ENCODE measurements at places on chromosomes 3 and 15.

- no peak for DNase-seq
Observed at GRCh38 chr3:25430935-25431770, 3.1 kb downstream of the RARB start.

- DNase-seq = no peak
Observed at GRCh38 chr3:149792452-149793270, at the start of gene ANKUB1. Gene ANKUB1 (minus strand): TSS chr3:149792554. CDS start chr3:149792366, 188 bp downstream.

GRCh38 chr3:16373341-16373946 is 108.4 kb downstream of the OXNAD1 start:
- no peak for DNase-seq

DNA sequence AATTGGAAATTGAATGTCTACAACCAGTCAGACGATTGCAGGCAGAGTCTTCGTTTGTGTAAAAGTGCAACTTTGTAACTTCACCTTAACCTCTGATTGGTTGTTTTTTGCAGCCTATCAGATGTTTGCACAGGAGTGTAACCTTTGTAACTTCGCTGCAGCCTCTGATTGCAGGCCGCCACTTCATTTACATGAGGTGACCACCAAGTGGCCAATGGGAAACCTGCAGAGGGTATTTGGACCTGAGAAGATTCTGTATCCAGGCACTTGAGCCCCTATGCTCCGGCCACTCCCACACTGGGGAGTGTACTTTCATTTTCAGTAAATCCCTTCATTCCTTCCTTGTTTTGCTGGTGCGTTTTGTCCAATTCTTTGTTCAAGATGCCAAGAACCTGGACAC is 68.1 kb upstream of the PFN2 start:
- no peak for DNase-seq

GRCh38 chr3:147372525-147373027 is 33.8 kb downstream of the ZIC4 start:
- no peak for DNase-seq

GRCh38 chr3:137217733-137218132 is 259.9 kb downstream of the IL20RB start:
- no peak for DNase-seq

DNA sequence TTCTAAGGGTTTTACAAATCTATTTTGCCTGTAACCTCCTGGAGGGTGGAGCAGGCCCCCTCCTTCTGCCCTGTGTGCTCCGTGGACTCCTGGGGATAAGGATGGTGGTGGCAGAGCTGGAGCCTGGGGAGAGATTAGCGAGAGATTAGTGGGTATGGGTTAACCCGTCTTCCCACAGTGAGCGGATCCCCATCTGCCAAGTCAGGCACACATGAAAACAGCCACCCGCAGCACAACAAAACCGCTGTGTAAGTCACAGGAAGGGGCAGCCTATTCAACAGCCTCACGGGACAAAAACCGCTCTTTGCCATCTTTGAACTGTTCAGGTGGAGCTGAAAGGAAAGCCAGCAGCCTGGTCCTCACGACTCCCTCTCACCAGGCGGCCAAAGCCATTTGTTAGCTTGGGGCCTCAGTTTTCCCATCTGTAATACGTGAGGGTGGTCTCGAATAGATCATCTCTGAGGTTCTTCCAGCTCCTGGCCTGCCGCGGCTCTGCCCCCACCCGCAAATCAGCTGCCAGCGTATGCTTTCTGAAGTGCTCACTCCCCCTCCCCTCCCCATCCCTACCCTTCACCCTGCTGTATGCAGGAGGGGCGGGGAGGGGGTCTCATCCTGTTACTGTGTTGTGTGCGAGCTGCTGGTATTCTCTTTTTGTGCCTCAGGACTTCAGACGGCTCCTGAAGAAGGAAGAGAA is 43.6 kb downstream of the PDIA5 start:
- DNase-seq = no peak

DNA sequence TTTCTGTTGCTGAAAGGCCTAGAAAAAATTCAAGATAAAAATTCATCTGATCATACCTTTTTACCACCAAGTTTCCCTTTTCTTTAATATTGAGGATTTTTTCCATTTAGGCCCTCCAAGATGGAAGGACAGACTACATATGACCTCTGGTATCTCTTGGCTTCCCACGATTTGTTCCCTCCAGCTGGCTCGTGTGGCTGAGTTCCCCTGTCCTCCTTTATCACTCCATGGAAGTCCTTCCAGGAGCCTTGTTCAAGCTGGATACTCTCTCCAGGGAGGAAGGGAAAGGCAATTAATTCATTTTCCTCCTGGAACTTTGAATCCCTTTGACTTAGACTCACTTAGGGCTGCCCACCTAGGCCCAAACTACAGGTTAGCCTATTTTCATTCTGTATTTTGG is 110.6 kb downstream of the CFAP44 start:
- no peak for DNase-seq

GRCh38 chr15:30953731-30954378 is 37.6 kb downstream of the MTMR10 start:
- DNase-seq = no peak

- DNase-seq = no peak
Observed at GRCh38 chr15:64013179-64014062, 32.9 kb downstream of the DAPK2 start.

DNA sequence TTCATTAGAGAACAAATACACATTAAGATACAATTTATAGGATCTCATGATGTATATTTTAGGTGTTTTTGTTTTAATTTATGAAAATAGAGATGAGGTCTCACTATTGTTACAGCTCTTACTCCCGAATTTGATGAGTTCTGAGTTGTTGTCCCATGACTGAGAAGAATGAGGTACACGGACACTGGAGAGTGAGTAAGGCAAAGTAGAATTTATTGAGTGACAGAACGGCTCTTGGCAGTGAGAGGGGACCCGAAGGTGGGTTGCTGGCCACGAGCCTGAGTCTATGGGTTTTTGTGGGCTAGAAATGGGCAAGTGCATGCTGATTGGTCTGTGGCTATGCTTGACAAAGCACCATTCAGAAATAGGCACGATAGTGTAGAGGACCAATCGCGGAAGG is 3.1 kb upstream of the RNF168 start:
- no peak for DNase-seq

- DNase-seq = no peak
Observed at GRCh38 chr3:77370413-77370812, 330.5 kb downstream of the ROBO2 start.

DNA sequence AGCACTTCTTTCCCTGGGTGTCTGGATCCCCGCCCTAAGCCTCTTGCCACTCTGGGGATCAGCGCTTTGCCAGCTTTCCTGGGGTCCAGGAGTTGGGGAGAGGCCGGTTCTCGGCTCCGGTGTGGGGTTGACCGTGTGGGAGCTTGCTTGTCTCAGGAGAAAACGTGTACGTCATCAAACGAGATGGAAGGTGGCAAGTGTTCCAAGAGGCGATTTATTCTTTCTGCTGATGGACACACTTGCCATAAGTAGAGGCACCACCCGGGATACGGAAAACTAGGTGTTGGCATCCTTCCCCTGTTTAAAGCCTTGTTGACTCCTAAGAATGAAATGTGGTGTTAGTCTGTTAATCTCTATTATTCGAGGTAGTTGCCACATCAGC is 295 bp downstream of the ZWILCH start:
- DNase-seq = no peak

GRCh38 chr3:4633078-4634004 is 140.2 kb downstream of the ITPR1 start:
- no peak for DNase-seq

DNA sequence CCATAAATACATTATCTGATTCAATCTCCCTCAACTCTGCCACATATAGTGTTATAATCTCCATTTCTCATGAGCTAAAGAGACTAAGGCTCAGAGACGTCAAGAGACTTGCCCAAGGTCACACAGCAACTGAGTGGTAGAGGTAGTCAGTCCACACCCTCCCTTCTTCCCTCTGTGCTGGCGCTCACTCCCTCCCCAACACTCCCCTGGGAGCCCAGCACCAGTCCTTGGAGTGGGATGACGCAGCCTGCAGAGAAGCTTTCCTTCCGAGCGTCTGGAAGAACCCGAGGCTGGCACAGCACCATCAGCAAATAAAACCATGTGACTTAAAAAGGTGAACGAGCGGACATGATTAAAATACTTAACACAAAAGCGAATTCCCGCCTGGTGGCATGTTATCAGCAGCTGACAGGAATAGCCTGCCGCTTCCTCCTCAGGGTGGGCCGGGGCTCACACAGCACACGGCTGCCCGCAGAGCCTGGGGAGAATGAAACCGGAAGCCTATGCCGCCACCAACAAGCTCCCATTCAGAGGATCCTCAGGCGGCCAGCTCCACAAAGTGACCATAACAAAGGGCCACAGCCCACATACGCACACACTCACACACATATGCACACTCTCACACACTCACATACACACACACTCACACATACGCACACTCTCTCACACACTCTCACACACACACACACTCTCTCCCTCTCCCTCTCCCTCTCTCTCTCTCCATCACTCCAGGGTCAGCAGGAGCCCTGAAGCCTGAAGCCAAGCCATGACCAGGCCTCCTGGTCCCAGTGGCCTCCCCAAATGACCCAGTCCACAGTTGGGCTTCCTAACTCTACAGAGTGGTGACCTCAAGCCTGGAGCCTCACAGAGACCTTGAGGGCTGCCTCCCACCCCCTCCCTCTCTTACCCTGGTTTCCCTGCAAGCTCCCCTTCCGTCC is 120.5 kb downstream of the XXYLT1 start:
- DNase-seq = peak; percentile 21

- peak; percentile 35 for DNase-seq
Observed at GRCh38 chr15:100113351-100114080, 228.3 kb downstream of the ADAMTS17 start.

- DNase-seq = no peak
Observed at GRCh38 chr3:127822041-127822681, at the start of gene MGLL. Gene MGLL (minus strand): TSS chr3:127822515. CDS start chr3:127822318, 197 bp downstream.

DNA sequence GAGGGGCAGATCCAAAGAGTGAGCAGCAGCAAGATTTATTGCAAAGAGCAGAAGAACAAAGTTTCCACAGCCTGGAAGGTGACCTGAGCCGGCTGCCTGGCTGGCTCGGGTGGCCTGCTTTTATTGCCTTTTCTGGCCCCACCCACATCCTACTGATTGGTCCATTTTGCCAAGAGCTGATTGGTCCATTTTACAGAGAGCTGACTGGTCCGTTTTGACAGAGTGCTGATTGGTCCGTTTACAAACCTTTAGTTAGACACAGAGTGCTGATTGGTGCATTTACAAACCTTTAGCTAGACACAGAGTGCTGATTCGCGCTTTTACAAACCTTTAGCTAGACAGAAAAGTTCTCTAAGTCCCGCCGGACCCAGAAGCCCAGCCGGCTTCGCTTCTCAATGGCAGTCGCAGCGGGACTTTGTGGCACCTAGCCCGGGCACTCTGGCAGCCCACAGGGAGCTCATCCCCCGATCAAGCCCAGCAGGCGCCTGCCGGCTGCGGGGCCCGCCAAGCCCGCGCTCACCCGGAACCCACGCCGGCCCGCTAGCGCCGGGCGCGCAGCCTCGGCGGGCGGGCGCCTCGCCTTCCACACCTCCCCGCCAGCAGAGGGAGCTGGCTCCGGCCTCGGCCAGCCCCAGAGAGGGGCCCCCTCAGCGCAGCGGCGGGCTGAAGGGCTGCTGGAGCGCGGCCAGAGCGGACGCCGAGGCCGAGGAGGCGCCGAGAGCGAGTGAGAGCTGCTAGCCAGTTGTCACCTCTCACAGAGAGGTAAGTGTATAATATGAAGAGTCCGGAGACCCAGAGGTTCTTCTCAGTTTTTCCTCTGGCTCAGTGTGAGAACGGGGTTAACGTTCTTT is 339.2 kb downstream of the CHL1 start:
- peak; percentile 6 for DNase-seq

- DNase-seq = no peak
Observed at GRCh38 chr3:170180079-170180907, 1.2 kb downstream of the PHC3 start.

DNA sequence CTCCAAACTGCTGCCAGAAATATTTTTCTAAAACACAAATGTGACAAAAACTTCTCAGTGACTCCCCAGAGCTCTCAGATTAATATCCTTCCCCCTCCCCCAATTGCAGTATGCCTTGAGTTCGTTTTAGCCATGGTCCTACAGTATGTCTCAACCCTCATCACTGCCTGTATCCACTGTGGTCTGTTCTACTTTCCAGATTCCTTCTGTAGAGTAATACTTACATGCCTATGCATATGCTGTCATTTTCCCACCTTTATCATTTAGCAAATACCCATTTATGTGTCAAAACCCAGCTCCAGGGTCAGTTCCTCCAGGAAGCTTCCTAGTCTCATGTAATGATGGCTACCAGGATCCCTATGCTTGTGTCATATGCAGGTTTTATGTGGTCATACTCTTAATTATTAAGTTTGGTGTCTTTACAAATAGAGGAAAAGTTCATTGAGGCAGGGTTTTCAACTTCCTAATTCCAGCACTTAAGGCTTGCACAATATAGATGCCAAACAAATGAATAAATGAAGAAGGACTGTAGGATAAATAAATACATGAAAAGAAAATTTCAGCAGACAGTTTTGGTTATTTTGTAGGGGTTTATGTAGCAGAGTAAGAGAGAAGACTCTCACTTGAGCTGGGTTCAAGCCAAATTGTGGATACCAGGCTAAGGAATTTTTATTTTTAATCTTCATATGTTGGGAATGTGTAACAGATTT is 170.8 kb downstream of the ALCAM start:
- no peak for DNase-seq

- DNase-seq = no peak
Observed at GRCh38 chr3:141915766-141916165, 39.3 kb downstream of the ATP1B3 start.

DNA sequence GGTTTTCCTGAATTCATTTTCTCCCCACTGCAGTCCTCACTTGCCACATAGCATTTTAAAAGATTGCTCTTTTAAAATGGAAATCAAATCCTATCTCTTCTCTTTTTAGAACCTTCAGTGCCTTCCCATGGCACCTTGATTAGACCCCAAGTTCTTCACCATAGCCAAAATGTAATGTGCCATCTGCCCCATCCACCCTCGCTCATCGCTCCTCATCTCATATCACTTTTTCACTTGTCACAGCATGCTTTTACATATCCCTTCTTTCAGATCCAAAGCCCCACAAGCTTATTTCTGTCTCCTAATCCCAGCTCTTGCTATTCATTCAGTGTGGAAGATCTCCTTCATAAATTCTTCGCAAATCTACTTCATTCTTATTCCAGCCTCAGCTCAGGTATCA is 161.7 kb downstream of the CD47 start:
- no peak for DNase-seq

DNA sequence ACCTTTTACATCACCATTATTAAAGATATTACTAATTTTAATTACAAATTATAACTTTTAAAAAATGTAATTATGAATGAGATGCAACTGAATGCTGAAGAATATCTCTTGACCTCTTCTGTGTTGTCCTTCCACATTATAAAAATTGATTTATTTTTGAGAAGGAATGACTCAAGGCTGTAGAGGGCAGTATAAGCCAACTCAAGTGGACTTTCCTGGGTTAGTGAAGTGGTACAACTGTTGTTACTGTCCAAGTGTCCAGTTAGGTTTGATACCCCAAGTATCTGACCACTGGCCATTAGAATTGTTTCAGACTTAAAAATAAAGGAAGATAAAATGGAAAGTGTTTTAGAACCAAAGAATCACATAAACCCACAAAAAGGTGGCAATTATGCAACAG is 51.9 kb downstream of the BBX start:
- DNase-seq = no peak

- no peak for DNase-seq
Observed at GRCh38 chr15:101191242-101191641, 60.6 kb downstream of the CHSY1 start.

- DNase-seq = no peak
Observed at GRCh38 chr15:38373016-38373415, 80.9 kb upstream of the FAM98B start.

Measured in substantia nigra (tissue), 51 donors.